ENCODE measurements at places on chromosomes 7 and 10.

GRCh38 chr10:79372871-79373270 is 25.6 kb downstream of the PPIF start:
- no peak for DNase-seq

DNA sequence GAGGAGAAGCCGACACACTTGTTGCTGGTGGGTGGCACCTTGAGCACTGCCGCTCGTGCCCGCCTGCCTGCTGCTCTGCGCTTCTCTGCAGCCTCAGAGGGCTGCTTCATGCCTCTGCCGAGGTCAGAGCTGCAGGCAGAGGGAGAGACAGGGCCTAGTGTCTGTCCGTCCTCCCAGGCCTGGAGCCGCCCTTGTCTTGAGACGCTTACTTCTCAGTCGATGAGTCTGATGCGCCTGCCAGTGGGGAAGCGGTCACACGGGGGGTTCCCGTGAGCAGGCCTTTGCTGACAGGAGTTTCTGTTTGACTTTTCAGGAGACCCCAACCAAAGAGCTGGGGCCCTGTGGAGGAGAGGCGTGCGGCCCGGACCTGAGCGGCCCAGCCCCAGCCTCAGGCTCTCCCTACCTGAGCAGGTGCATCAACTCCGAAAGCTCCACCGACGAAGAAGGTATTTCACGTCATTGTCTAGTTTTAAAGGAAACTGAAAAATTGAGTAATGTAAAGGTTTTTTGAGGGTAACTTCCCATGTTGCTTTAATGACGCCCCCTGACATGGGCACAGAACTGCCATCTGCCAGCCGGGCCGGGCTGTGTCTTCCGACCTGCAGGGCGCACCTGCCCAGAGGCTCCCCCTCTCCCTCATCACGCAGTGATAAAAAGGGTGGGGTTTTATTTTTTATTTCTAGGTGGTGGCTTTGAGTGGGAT is 7.8 kb upstream of the BHLHA15 start:
- DNase-seq, result no peak

GRCh38 chr7:50147951-50148808 is 55.1 kb upstream of the ZPBP start:
- no peak for DNase-seq

DNA sequence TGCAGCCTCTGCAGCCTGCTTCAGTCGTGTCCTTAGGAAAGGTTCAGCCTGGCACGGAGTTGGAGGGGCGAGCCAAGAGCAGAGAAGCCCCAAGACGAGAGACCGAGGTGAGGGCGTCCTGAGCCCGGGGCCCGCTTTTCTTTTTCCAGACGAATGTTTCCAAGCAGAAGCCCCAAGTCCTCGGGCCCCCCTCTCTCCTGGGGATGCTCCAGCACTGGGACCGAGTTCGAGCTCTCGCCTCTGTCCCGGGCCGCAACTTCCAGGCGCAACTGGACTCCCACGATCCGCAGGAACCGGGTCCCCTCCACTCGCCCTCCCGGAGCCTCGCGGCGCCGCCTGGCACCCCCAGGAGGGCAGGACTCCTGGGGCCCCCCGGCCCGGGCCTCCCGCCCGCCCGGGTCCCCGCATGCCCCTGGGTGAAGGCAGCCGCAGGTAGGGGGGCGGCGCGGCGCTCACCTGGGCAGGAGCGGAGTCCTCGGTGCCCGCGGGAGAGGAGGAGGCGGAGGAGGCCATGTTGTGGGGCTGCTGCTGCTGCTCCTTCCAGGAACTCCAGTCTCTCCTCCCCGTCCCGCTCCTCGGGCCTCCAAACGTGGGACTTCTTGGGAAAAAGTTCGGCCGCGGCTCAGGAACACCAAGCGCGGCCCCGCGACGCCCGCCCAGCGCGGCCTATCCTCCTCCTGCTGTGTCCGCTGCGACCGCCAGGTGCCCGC is 45.3 kb upstream of the CDK1 start:
- DNase-seq, result no peak

DNA sequence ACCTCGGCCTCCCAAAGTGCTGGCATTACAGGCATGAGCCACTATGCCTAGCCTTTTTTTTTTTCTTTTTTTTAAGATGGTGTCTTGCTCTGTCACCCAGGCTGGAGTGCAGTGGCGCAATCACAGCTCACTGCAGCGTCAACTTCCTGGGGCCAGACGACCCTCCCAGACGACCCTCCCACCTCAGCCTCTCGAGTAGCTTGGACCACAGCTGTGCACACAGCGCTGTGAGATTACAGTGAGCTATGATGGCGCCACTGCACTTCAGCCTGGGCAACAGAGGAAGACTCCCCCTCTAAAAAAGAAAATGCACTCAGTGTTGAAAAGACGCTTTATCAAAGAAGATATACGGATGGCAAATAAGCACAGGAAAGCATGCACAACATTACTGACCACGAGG is 16.5 kb upstream of the WIPI2 start:
- DNase-seq, result no peak

GRCh38 chr7:90599892-90600555 is 3.9 kb downstream of the CDK14 start:
- DNase-seq, result no peak

DNA sequence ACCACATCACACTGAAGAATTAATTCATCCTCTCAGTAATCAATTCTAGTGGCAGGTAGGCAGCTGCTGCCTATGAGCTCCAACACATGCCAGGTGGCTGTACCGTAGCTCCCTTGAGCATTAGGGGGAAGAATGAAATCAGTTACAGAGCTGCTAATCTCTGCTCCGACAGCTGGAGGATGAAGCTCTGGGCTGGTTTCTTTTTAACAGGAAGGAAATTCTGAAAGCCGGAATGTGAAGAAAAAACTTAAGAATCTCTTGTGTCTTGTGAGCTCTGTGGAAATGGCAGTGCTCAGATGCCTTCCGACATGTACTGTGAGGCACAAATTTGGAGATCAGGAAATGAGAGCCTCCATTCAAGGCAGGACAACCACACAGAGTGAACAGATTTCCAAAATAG is 2.8 kb upstream of the AHCYL2 start:
- no peak for DNase-seq

- no peak for DNase-seq
These were observed 995 bp upstream of the INPP5F start for GRCh38 chr10:119724593-119725516.

GRCh38 chr7:117427258-117427701 is at the start of gene ASZ1:
TSS of gene ASZ1 (minus strand) at chr7:117427493. CDS start at chr7:117427460, 33 bp downstream.
- no peak for DNase-seq

DNA sequence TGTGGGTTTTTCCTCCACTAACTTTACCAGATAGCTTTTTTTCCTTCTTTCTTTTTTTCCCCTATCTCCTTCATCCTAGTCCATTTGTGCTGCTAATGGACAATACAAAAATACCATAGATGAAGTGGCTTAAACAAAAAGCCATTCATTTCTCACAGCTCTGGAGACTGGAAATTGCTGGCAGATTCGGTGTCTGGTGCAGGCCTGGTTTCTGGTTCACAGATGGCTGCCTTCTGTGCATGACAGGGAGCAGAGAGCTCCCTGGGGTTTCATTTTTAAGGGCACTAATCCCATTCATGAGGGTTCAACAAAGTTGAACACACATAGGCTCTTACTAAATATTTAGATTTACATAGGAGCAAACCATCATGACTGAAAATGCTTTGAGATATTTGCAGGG is 467.4 kb downstream of the TYW1 start:
- DNase-seq, result no peak

GRCh38 chr7:140391634-140392033 is 6.7 kb downstream of the SLC37A3 start:
- DNase-seq, result no peak

DNA sequence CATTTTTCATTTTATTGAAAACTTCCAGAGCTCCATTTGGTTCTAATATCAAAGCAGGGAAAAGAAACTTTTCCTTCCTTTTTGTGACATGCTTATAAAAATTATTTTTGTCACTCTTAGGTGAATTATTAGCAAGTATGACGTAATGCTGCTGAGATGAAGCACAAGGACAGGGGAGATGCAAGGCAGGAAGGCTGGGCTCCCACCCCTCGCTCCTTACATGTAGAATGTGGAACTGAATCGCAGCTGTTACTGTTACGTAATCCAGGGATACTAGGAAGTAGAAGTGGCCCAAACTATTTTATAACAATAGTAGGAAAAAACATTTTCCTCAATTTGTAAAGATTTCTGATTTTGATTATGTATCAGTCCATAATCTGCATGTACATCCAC is 17.1 kb upstream of the GTPBP4 start:
- no peak for DNase-seq

- peak; percentile 22 for DNase-seq
These were observed at the start of gene TRRAP for GRCh38 chr7:98878365-98879197. TSS of gene TRRAP (plus strand) at chr7:98878532. CDS start at chr7:98881151, 2,619 bp downstream.

GRCh38 chr7:66757939-66758338 is 17.4 kb downstream of the RABGEF1 start:
- DNase-seq, result no peak

DNA sequence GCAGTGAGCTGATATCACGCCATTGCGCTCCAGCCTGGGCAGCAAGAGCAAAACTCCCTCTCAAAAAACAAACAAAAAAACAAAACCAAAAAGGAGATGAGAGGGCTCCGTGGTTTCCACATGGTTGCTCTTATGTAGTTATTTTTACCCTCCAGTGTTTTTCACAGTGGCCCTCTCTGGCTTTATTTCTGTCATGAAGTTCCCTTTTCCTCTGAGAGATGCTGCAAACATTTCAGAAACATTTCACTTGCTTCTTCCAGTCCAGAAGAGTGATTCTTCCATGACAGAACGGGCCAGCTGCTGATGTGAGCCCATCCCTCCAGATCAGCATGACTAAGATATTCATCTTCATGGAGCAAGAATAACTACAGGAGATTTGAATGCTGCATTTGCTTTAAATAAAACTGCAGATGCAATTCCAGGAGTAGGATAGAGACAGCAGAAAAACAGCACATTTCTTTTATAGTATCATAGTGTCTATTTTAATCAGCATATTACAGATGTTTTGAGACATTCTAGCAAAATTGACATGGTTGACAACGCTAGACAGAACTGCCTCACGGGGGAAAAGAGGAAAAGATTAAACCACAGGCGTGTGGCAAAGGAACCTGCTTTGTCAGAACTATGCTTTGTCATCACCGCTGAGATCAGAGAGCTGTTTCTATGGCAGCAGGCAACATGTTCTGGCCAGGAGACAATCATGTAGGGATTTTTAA is 40.3 kb downstream of the NRCAM start:
- no peak for DNase-seq

- no peak for DNase-seq
These were observed 6.5 kb downstream of the AHR start for GRCh38 chr7:17304926-17305325.

DNA sequence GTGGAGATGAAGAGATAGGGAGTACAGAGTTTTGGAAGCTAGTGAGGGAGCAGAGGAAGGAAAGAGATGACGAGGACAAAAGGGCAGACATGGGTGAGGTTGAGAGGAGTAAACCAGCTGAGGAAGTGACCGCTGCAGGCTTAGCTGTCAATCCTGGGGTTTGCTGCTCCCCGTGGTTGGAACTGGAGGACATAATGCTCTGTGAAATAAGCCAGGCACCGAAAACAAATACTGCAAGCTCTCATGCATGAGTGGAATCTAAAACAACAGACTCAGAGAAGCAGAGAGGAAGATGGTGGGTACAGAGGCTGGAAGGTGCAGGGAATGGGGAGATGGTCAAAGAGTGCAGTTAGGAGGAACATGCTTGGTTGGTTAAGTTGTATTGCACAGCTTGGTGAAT is 482.2 kb upstream of the C7orf33 start:
- DNase-seq, result no peak

DNA sequence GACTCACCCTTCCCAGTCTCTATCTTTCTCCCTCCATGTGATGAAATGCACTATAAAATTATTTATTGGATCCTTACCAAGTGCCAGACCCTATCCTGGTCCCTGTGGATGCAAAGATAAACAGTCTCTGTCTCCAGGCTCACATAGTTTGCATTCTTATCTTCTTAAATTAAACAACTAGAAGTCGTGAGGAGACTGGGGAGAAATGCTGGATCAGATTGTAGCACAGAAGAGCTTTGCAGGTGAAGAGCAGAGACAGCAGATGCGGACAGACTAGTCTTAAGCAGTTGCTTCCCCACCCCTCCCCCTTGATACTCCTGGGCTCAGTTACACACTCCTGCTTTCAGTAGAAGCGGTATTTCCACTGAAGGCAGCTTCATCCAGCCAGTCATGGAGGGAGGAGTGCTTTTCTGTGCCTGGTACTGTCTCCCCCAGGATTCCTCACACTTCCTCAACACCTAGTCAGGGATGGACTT is 20.8 kb upstream of the CDK1 start:
- no peak for DNase-seq

DNA sequence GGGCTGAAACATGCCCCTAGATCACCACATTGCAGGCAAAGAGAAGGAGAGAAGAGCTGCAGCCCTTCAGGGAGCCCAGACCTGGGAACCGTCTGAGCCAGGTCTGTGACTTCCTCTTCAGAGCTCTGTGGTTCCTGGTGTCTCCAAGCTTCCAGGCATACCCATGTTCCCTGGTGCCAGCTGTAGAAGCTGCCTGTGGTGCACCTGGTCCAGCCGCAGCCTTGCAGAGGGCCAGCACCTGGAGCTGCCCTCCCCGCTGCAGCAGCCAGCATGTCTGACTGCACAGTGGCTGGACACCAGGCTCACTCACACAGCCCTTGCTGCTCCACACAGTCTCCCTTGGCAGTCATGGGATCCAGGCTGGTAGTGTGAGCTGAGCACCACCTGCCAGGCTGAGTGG is 33.6 kb downstream of the C7orf25 start:
- DNase-seq, result no peak

GRCh38 chr7:50687575-50688225 is 95.0 kb downstream of the GRB10 start:
- no peak for DNase-seq

GRCh38 chr10:17523917-17524316 is 69.5 kb upstream of the ST8SIA6 start:
- no peak for DNase-seq

DNA sequence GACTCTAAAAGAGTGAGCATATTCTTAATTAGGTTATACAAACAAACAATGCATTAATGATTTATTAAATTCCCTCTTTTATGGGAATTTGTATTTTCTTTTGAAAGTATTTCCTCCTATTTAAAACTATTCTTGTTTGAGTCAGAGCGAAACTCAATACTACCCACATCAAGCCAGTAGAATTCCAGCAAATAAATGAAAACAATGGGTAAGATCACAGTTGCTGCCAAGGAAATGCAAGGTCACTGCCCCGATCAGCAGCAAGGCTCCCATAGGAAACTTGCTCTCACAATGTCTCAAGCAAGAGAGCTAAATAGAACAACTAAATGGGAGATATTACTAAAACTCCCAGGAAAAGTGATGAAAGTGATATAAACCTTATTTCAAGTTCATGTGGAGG is 206.3 kb downstream of the THSD7A start:
- DNase-seq, result no peak

DNA sequence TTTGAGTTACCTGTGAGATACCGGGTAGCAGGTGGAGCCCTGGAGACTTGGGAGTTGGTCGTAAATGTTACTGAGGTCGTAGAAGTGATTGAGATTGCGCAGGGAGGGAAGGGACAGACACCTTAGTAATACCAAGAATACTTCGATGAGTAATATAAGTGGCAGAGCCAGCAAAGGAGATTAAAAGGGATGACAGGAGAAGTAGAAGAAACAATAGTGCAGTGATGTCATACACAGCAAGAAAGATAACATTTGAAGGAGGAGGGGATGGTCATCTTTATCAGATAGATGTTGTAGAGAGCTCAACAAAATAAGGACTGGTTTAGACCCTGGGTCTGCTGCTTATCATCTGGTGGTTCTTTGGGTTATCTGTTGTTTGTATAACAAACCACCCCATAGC is 5.0 kb downstream of the BCCIP start:
- DNase-seq, result no peak

Measured in stimulated activated CD4-positive, alpha-beta T cell treated with anti-CD3 and anti-CD28 coated beads, Interleukin-1b, Interleukin-23, amount 100 ng/mL, for 1 hour (primary cell).